ENCODE measurements at places on chromosomes 11 and 22. TPM values are rescaled to one million over a fixed set of nuclear protein-coding genes. Genes with fewer than 3 reads are reported as not detected.
A peak's percentile ranks its signal among the peaks of the same experiment; 100 is the strongest.

The MMP7 gene
- 1.0 TPM for total RNA-seq

The C11orf42 gene
- not detected for total RNA-seq

The NRIP3 gene
- total RNA-seq, result 13.0 TPM

DNA sequence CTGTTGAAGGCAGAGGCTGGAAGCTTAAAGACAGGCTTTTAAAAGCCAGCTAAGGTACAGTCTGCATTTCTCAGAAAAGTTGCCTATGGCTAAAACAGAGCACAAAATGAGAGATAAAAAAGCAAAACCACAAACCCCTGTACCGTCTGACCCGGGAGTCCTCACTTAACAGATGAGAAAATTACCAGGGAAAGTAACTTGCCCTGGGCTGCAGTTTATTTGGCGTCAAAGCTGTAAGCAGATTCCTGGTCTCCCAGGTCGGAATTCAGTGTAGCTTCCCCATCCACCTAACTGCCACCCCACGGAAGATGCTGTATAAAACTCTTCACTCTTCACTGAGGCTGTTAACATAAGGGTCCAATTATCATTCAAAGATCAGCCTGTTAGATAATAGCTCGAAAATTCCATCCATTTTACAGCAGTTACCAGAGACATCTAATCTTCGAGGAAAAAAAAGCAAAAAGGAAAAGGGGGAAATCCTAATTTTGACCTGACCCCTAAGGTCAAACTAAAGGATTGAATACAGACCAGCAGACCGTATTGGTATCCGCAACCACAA is 1.5 kb downstream of the TCF20 start:
- peak overlapping the region; percentile 79 for H3K27ac ChIP-seq
- H3K4me3 ChIP-seq, result peak overlapping the region; percentile 97
- peaks cover 16% of the 10 kb centered on the region for H3K4me1 ChIP-seq
- DNase-seq, result no peak
- H3K36me3 ChIP-seq, result no peaks in the 10 kb centered on the region
- H3K27me3 ChIP-seq, result no peaks in the 10 kb centered on the region

GRCh38 chr11:714436-714835 is 8.4 kb downstream of the EPS8L2 start:
- H3K27me3 ChIP-seq, result no peaks in the 10 kb centered on the region
- peak overlapping the region; percentile 54 for H3K27ac ChIP-seq
- H3K36me3 ChIP-seq, result no peaks in the 10 kb centered on the region
- no peak overlapping the region for H3K4me3 ChIP-seq
- DNase-seq, result no peak
- peaks cover 44% of the 10 kb centered on the region for H3K4me1 ChIP-seq

DNA sequence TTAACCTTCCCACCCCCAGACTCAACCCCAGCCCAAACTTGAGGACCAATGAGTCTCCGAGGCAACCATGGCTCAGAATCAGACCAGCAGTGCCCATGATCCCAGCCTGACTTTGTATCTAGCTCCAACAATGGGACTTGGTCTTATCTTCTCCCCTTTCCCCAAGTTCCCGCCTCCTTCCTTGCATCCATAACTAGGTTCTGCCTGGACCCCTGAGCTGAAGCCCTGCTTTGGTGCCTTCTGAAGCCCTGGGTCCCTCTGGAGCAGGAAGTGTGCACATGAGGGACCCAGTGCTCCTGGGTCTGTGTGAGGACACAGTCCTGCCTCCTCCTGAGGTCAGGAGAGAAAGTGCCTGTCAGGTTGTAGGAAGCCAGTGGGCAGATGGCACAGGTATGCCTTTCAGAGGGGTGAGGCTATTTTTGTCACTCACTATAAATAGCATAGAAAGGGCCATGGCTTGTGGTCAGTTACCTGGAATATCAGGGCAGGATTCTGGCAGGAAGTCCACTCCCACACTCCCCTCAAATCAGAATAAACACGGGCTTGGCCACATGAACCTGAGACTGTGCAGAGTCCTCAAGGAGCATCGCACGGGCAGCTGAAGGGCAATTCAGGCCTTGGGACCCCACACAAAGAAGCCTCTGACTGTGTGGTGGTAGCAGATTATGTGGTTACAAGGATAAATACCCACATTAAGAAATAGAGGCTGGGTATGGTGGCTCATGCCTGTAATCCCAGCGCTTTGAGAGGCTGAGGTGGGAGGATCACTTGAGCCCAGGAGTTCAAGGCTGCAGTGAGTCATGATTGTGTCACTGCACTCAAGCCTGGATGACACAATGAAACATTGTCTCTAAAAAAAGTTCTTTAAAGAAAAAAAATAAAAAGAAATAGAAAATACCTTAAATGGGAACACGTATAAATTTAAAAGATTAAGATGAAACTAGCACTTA is 27.4 kb downstream of the RCN1 start:
- H3K27me3 ChIP-seq, result no peaks in the 10 kb centered on the region
- H3K36me3 ChIP-seq, result no peaks in the 10 kb centered on the region
- H3K4me3 ChIP-seq, result no peak overlapping the region
- H3K27ac ChIP-seq, result no peak overlapping the region

GRCh38 chr22:34296461-34296860 is 376.2 kb upstream of the LARGE1 start:
- H3K4me1 ChIP-seq, result peaks cover 17% of the 10 kb centered on the region
- H3K27ac ChIP-seq, result no peak overlapping the region
- H3K27me3 ChIP-seq, result no peaks in the 10 kb centered on the region
- H3K36me3 ChIP-seq, result no peaks in the 10 kb centered on the region

DNA sequence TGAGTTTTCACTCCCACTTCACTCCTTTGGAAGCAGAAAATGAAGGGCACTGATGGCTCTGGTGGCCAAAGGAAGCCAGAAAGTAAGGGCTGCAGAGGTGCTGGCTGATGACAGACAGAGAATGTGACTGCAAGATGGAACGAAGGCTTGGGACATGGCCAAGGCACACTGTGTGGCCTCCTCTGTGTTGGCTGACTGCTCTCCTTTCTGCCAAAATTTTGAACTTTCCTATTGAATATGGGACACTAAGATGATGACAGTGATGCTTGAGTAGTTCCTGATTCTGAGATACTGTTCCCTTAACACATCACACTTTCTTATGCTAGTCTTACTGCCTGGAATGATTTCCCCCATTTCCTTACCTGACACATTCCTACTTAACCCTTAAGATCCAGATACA is 156.4 kb downstream of the SWAP70 start:
- H3K27me3 ChIP-seq, result no peaks in the 10 kb centered on the region
- DNase-seq, result no peak
- peaks cover 24% of the 10 kb centered on the region for H3K4me1 ChIP-seq
- H3K36me3 ChIP-seq, result no peaks in the 10 kb centered on the region
- H3K27ac ChIP-seq, result peak overlapping the region; percentile 60

- H3K27me3 ChIP-seq, result no peaks in the 10 kb centered on the region
- peaks cover 21% of the 10 kb centered on the region for H3K4me1 ChIP-seq
- no peak for DNase-seq
- H3K27ac ChIP-seq, result no peak overlapping the region
- H3K36me3 ChIP-seq, result no peaks in the 10 kb centered on the region
Measured at GRCh38 chr22:36055376-36056295, 27.0 kb upstream of the RBFOX2 start.

- peaks cover 14% of the 10 kb centered on the region for H3K4me1 ChIP-seq
- DNase-seq, result no peak
- H3K36me3 ChIP-seq, result no peaks in the 10 kb centered on the region
- H3K27me3 ChIP-seq, result no peaks in the 10 kb centered on the region
- H3K27ac ChIP-seq, result no peak overlapping the region
Measured at GRCh38 chr11:3810951-3811350, 2.6 kb downstream of the PGAP2 start.

DNA sequence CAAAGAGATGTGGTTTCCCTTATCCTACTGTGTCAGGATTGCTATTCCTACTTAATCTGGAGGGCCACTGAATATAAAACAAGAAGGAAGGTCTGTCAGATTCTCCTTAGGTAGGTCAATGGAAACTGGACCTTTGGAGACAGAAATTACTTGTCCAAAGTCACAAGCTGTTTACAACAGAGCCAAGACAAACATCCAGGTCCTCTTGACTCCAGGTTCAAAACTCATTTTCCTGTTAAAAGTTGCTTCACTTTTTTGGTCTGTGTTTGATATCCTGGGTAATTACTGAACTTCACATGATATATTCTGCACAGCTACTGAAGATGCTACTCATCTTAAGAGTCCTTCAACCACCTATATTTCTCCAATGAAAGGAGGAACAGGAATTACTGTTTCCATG is 81.2 kb upstream of the ARHGAP32 start:
- DNase-seq, result no peak
- no peak overlapping the region for H3K27ac ChIP-seq
- H3K36me3 ChIP-seq, result no peaks in the 10 kb centered on the region
- peaks cover 38% of the 10 kb centered on the region for H3K4me1 ChIP-seq

DNA sequence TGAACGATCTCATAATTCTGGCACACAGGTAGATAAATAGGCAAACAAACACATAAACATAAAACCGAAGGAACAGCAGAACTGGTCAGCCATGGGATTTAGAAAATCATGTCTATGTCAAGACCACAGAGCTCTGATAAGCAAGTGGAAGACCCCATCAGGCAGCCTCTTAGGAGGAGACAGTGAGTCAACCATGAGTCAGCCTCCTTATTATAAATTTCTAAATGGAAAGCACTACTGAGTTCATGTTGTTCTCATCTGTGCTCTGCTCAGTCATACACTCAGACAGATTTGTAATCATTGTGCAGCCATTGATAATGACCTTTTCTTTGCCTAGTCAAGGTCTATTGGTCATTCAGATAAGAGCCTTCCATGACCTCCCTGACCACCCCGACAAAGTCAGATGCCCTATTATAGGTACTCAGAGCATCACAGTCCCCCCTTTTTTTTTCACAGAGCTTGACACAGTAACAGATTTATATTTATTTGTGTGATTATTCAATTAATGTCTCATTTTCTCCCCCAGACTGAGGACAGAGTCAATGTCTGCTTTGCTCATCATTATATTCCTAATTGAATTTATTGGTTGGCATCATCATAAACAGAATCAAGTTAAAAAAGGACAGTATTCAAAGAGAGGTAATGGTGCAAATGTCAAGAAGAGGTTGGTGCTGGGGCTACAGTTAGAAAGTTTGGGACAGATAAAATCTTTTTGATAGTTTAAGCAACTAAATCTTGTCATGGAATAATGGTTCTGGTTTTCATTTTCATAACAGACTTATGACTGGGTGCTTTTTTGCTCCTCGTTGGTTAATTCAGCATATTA is 579.7 kb upstream of the CCDC90B start:
- H3K4me3 ChIP-seq, result no peak overlapping the region
- H3K27me3 ChIP-seq, result no peaks in the 10 kb centered on the region
- no peak overlapping the region for H3K27ac ChIP-seq
- DNase-seq, result no peak
- H3K36me3 ChIP-seq, result no peaks in the 10 kb centered on the region

DNA sequence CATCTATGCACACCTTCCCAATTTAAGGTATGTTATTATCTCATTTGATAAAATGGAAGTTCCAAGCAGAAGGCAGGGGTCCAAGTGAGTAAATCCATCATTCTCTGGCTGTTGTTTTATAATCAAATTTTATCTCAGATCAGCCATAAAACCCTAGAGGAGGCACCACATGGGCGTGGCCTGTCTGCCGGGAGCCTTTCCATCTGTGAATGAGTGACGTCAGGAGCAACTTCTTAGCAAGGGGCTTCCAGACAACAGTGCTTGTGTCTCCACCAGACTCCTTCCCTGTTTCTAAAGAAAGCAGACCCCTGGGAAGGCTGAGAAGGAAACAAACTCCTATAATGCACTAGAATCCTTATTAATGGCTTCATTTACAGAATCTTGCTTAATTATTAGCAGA is 13.5 kb downstream of the SEZ6L start:
- DNase-seq, result no peak
- no peak overlapping the region for H3K4me3 ChIP-seq
- no peaks in the 10 kb centered on the region for H3K27me3 ChIP-seq
- no peaks in the 10 kb centered on the region for H3K36me3 ChIP-seq

- H3K27me3 ChIP-seq, result no peaks in the 10 kb centered on the region
- H3K36me3 ChIP-seq, result peaks cover 3% of the 10 kb centered on the region
- no peak for DNase-seq
Measured at GRCh38 chr22:30027169-30027568, 53.1 kb upstream of the HORMAD2 start.

- no peaks in the 10 kb centered on the region for H3K27me3 ChIP-seq
- H3K36me3 ChIP-seq, result 0 out of 2 replicates have a peak, but pooled peaks cover under 1% of the 10 kb centered on the region
- peaks cover 25% of the 10 kb centered on the region for H3K4me1 ChIP-seq
Measured at GRCh38 chr11:72222106-72222891, 2.3 kb upstream of the INPPL1 start.

GRCh38 chr22:41650821-41651220 is 29.7 kb downstream of the XRCC6 start:
- H3K4me3 ChIP-seq, result no peak overlapping the region
- H3K27ac ChIP-seq, result no peak overlapping the region
- H3K27me3 ChIP-seq, result no peaks in the 10 kb centered on the region
- no peak for DNase-seq
- H3K4me1 ChIP-seq, result no peaks in the 10 kb centered on the region
- peaks cover 5% of the 10 kb centered on the region for H3K36me3 ChIP-seq

DNA sequence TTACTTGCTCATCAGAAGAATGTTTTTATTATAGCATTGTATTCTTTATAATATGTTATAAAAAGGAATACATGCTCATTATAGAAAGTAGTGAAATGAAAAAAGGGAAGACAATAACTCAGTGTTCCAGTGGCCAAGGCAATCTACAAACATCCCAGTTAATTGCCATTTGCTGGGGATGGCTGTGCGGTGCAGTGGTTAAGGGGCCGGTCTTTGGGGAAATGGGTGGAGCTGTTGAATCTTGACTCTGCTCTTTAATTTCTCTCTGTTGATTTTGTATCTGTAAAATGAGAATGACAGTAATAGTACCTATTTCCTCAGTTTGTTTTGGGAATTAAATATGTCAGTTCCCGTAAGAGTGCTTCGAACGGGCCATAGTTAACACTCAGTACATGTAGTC is 212.7 kb upstream of the TBCEL start:
- no peak overlapping the region for H3K27ac ChIP-seq
- DNase-seq, result no peak
- no peaks in the 10 kb centered on the region for H3K27me3 ChIP-seq

DNA sequence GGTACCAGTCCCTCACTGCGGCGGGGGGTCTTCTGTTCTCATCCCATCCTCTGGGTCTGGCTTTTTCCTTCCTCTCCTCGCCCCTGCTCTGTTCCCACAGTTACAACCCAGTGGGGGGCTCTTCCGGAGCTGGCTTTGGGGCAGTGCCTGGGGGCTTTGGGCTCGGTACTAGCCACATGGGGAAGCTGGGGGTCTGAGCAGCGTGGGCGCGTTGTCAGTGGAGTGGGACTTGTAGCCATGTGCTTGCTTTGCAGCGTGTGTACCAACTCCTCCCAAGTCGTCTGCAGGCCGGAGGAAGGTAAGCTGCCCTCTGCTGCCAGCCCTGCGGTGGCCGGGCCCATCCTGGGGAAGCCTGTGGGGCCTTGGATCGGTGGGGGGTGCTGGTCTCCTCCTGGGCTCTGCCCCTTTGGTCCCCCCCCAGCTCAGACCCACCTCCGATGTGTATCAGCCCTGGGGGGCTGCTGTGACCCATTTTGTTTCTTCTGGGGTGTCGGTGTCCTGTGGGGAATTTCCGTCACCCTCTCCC is 17.5 kb downstream of the MUC2 start:
- no peaks in the 10 kb centered on the region for H3K4me1 ChIP-seq
- DNase-seq, result no peak
- H3K36me3 ChIP-seq, result no peaks in the 10 kb centered on the region
- no peak overlapping the region for H3K27ac ChIP-seq
- H3K4me3 ChIP-seq, result no peak overlapping the region

- H3K4me3 ChIP-seq, result no peak overlapping the region
- H3K27me3 ChIP-seq, result no peaks in the 10 kb centered on the region
- no peaks in the 10 kb centered on the region for H3K36me3 ChIP-seq
Measured at GRCh38 chr11:80282643-80283042, 841.8 kb upstream of the TENM4 start.
